Upper lobe of right lung (tissue), 1 donor: ENCODE measurements at places on chromosomes 6 and 20. TPM values are rescaled to one million over a fixed set of nuclear protein-coding genes. Genes with fewer than 3 reads are reported as not detected.

DNA sequence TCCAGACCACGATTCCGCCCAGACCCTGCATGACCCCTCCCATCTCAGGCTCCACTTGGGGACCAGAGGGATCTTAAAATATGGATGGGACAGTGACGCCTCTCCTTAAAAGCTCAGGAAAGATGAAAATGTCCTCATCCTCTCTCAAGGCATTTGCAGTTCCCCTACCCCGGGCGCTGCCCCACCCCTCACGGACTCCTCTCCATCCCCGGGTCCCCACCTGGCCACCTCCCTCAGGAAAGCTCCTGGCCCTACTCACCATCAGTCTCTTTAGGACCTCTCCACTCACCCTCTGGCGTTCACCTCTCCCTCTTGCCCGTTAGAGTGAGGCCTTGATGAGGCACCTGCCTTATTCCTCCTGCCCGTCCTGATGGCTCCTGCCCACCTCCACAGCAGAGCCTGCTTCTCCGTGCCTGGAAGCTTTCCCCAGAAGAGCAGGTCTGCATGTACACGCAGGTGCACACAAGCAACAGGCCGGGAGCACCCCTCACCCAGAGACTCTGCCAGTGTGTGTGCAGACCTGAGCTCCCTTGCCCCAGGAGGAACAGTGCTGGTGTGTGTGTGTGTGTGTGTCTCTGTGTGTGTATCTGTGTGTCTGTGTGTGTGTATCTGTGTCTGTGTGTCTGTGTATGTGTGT is 105.6 kb upstream of the NXT1 start:
- peak; percentile 52 for DNase-seq

DNA sequence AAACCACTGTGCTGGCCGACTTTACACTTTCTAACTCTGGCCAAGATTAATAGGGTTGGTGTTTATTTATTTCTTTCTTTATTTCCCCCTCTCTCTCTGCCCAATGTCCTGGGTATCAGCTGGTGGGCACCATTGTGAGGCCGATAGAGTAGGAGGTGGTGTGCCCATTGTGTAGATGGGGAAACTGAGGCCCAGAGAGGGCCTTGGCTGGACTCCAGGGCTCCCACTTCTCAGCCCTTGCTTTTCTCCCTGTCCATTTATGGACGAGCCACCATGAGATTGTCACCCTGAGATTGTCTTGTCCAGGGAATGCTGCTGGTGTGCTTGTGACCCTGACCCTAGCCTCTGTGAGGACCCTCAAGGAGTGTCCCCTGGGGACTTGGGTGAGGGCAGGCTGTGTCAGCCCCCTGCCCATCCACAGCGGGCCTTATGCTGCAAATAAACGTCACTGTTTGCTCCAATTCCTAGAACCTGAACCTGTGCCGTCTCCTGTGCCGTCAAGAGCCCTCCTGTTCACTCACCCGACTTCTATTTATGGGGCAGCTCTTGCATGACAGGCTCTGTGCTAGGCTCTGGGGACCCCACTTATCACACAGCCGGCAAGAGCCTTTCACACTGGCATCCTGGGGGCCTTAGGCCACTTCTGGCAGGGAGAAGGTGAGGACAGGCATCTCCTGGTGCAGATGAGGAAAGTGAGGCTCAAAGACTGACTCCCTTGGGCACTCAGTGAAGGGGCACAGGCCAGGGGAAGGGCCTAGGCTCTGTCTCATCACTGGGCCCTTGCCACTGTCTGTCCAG is 24.8 kb downstream of the SUN5 start:
- peak; percentile 34 for DNase-seq

The SLC13A3 gene
- total RNA-seq: 1.6 TPM

GRCh38 chr20:227439-228105 is 514 bp downstream of the DEFB129 start:
- no peak for DNase-seq

The CST2 gene
- not detected for total RNA-seq

- DNase-seq: no peak
Measured at GRCh38 chr20:8414586-8415274, 282.7 kb downstream of the PLCB1 start.

- no peak for DNase-seq
Measured at GRCh38 chr6:154474648-154475428, 35.6 kb downstream of the CNKSR3 start.

The MOXD1 gene
- 24.0 TPM for total RNA-seq

The GRM4 gene
- total RNA-seq: 0.29 TPM

DNA sequence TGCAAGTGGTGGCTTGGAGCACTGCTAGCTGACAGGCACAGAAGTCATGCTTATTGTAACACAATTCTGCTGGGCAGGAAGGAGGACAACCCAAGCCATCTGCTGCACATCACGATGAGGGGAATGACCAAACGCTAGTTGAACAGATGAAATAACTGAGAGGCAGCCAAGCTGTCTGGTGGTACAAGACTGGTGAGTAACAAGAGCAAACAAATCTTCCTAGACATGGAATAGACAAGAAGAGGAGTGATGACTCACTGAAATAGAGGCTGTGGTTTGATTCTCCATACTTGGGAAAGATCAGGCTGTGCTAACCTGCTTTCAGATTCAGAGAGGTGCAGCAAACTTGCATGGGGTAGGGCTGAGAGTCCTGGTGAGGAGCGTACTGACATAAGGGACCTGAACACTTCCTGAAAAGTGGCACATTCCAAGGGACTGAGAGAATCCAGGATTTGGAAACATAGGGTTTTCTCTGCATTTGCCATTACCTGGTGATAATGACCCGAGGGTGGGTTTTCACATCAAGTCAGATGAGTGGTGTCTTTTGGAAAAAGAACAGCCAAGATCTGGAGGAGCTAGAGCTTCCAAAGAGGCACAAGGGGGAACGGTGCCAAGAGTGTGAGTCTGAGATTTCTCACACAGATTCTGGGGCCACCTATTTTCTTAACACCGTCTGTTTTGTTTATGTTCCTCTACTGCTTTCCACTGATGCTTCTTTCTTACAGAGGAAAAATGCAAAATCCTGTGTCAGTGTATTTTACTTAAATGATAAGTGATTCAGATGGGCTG is 60.0 kb downstream of the PRL start:
- DNase-seq: no peak

GRCh38 chr20:25336561-25337422 is 53.8 kb downstream of the ABHD12 start:
- no peak for DNase-seq

GRCh38 chr6:124753001-124753400 is 209.2 kb upstream of the RNF217 start:
- DNase-seq: no peak

DNA sequence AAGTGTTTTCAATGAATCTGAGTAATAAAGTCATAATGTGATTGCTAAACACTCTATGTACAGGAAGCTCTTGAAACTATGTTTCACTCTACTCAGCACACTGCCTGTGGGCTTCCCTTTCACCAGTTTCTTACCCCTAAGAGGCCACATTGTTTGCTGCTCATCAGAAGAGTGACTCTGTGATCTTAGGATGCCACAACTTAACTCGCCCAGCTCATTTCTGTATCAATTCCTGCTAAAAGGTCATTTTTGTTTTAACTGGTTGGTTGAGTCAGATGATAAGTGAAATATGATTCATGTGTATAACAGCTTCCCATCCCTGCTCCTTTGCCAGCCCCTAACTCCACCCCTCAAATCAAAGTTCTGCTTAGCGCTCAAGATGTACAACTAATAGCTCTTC is 9.8 kb upstream of the NDUFAF4 start:
- DNase-seq: no peak

The HAO1 gene
- not detected for total RNA-seq

The HLA-DMB gene
- 140 TPM for total RNA-seq

DNA sequence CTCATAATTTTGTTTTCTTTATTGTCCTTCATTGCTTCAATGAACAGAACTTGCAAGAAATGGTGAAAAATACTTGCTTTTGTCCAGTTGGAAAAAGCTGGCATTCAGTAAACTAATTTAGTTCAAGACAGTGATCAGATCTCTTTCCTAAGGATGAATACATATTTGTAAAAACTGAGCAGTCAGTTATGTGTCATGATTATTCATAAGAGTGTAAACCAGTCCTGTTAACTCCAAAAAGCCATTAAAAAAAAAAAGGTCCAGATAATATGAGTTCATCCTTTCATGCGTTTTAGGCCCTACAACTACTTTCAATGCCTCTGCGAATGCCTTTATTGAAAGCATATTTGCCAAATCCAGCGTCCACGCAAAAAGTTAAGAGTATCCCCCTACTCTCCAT is 609 bp downstream of the PGM3 start:
- DNase-seq: no peak

The CCDC170 gene
- 0.55 TPM for total RNA-seq

DNA sequence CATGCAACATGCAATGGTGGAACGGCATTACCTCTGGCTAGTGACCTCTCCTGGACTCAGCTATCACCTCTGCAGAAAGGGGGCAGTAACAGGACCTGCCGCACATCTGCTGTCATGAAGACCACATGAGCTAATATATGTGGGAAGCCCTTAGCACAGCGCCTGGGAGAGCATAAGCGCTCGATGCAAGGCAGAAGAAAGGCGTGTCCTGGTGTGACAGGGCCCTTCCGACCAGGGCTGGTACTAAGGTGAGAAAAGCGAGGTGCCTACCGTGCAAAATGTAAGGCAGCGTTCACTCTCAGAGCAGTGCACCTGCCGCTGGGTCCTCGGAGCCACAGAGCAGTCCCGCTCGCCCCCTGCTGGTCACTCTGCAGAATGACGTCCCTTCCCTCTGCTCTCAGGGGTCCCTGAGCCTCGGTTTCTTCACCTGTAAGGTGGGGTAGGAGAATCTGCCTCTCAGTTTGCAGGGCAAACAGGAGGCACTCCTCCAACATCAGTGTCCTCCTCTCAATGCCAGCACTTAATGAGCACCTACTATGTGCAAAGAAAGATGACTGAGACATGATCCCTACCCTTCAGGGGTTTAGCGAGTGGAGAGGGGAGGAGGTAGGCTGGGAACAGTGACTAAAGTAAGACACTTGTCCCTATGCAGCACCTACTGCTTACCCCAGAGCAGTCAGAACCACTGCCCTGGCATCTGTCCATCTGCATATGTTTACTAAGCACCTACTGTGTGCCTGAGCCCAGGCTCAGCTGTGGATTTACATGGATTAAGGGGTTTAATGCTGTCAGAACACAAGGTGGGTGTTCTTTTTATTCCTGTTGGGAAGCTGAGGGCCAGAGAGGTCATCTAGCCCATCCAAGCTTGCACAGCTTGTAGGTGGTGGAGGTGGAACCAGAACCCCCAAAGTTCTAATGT is 41.1 kb upstream of the PTGIS start:
- DNase-seq: peak; percentile 85

DNA sequence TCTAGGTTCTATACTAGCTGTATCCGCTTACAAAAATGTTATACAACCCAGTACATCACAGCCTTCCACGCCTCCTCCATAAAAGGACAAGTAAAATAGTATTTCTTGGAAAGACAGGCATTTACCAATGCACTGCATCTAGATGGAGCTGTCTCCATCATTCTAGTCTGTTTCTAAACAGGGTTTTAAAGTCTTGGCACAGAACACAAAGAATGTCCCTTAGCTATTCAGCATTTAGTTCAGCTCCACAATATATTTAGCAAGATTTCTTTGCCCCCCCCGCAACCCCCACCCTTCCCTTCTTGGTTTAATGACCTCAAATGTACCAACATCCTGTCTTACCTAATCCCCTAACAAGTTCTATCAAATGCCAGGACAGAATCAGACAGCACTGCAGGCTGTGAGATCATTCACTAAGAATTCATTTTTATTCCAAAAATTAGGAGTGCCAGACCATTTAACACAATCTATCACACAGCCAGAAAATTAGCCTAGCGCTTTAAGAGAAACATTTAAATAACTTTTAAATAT is 198.6 kb downstream of the BACH2 start:
- no peak for DNase-seq

The DNAH8 gene
- total RNA-seq: 0.17 TPM

GRCh38 chr20:25247000-25247517 is 826 bp upstream of the PYGB start:
- peak; percentile 82 for DNase-seq

The SLC17A2 gene
- total RNA-seq: not detected

DNA sequence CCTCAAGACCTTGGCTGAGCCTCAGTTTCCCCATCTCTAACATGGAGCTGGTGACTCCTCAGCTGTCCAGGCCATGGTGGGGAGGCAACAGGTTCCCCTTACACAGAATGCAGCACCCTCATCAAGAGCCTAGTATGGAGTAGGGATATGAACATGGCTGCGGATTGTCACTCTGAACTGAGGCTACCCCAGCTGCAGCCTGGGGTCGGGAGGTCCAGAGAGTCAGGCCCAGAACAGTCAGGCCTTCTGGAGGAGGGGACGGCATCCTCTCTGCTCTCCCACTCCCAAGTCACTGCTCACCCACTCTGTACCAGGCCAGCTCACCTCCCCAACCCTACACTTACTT is 1.4 kb upstream of the FOXS1 start:
- no peak for DNase-seq

DNA sequence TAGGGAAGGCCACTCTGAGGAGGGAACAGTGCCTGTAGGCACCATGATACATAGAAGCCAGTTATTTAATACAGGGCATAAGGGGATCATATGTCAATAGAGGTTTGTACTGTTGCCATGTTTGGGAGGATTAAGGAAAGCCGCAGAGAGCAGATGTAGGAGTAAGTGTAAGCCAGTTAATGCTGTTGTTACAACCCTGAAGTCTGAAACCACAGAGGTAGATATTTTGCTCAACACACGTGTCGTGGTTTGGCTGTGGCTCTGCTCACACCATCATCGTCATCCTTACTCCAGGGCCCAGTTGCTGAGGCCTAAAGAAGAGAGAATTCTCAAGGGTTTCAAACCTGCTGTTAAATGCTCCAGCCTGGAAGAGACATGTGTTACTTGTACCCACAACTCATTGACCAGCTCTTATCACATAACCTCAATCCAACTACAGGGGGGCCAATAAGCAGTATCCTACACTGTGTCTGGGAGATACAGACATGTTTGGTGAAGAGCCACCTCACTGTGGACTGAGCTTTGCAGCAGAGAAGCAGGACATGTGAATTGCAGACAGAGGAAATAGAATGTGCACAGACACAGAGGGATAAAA is 31.0 kb upstream of the PSMF1 start:
- DNase-seq: no peak

The PRRT1 gene
- total RNA-seq: 1.4 TPM

GRCh38 chr20:7714549-7714948 is 225.7 kb downstream of the HAO1 start:
- DNase-seq: no peak

- DNase-seq: no peak
Measured at GRCh38 chr20:49560646-49561045, 7.3 kb downstream of the PTGIS start.

DNA sequence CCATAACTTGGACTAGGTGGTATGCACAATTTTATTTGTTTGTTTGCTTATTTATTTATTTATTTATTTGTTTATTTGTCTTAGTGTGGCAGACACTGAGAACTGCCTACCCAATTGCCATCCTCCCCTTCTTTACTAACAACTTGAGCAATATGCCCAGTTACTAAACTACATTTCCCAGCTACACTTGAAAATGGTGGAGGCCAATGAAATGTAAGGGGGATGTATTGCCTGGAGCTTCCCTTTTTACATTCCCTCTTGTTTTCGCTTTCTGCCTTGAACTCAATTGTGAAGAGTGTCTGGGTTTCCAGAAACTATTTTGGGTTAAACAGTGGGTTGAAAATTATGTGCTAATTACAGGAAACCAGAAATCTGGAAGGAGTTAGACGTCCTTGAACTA is 152.7 kb upstream of the FKBP1C start:
- DNase-seq: no peak
